ENCODE measurements at places on chromosomes 2 and 18. TPM values are rescaled to one million over a fixed set of nuclear protein-coding genes. Genes with fewer than 3 reads are reported as not detected.

The TMEFF2 gene
- total RNA-seq: 0.07 TPM

The CCDC102B gene
- 0.93 TPM for total RNA-seq

The GREB1L gene
- 1.1 TPM for total RNA-seq

The ANKRD62 gene
- total RNA-seq: not detected

The RGPD3 gene
- total RNA-seq: 0.53 TPM

The HOXD11 gene
- not detected for total RNA-seq

The SETBP1 gene
- total RNA-seq: 12.9 TPM

The SLC23A3 gene
- total RNA-seq: 1.8 TPM

The SKOR2 gene
- total RNA-seq: not detected

The DCDC2C gene
- not detected for total RNA-seq

The CNGA3 gene
- total RNA-seq: under 0.01 TPM

The UGT1A7 gene
- not detected for total RNA-seq

The TBR1 gene
- under 0.01 TPM for total RNA-seq

The DSG1 gene
- not detected for total RNA-seq

The MARCO gene
- not detected for total RNA-seq

The LHCGR gene
- total RNA-seq: not detected

The TXNDC9 gene
- total RNA-seq: 133 TPM

The ZNF516 gene
- total RNA-seq: 12.0 TPM

The TMEM87B gene
- 72.9 TPM for total RNA-seq

The DSG2 gene
- 0.07 TPM for total RNA-seq

The SERPINB5 gene
- total RNA-seq: not detected

The TTL gene
- total RNA-seq: 102 TPM
